ENCODE measurements at places on chromosomes 11 and 22. TPM values are rescaled to one million over a fixed set of nuclear protein-coding genes. Genes with fewer than 3 reads are reported as not detected.

TECTA gene
- total RNA-seq, result 0.87 TPM

TOMM22 gene
- total RNA-seq, result 75.8 TPM

FAM89B gene
- total RNA-seq, result 11.8 TPM

OR2AT4 gene
- not detected for total RNA-seq

GRIK4 gene
- total RNA-seq, result 0.15 TPM

MISFA gene
- total RNA-seq, result 0.58 TPM

KIRREL3 gene
- 5.1 TPM for total RNA-seq

TAF6L gene
- total RNA-seq, result 27.2 TPM

RIMBP3B gene
- total RNA-seq, result not detected

EMSY gene
- 8.1 TPM for total RNA-seq

Measured in smooth muscle cell of trachea (primary cell).